Panc1 (cell line): ENCODE measurements at places on chromosomes 7 and 10.

DNA sequence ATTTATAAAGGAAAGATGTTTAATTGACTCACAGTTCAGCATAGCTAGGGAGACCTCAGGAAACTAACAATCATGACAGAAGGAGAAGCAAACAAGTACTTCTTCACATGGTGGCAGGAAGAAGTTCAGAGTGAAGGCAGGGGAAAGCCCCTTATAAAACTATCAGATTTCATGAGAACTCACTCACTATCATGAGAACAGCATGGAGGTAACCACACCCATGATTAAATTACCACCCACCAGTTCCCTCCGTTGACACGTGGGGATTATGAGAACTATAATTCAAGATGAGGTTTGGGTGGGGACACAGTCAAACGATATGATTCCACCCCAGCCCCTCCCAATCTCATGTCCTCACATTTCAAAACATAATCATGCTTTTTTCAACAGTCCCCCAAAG, 124.2 kb upstream of the PCGF5 start:
- DNase-seq: no peak

GRCh38 chr10:117462816-117463544, 79.6 kb upstream of the EMX2 start:
- no peak for DNase-seq

GRCh38 chr10:67115972-67116371, 190.1 kb downstream of the LRRTM3 start:
- DNase-seq: no peak

DNA sequence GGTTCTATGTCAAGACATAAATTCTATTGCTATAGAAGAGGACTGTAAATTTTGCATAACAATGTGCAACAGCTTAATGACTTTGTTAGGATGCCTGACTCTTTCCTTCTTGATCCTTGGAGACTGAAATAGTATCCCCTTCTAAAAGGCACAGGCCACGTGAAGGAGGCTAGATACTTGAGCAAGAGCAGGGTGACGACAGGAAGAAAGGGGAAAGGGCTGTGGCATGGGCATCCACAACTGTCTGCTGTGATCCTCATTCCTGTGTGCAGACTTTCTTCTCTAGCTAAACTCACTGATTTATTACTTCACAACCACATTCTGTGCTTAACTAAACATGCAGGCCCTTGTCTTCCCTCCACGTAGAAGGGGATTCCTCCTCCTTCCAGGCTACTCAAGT, 1111.8 kb upstream of the C7orf33 start:
- DNase-seq: no peak

DNA sequence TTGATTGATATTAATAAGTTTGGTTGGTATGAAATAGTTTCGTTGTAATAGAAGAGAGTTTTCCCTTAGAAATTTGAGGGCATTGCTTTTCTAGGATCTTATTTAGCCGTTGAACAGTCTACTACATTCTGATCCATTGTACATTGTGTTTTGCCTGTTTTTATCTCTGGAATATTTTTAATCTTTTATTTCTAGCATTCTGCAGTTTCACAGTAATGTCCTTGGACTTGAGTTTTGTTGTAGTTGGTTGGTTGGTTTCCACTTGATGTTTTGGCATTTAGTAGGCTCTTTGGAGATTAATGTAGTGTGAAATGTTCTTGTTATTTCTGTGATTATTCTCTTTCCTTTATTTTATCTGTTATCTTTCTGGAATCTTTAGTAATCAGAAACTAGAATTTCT, 112.4 kb downstream of the CCSER2 start:
- DNase-seq: no peak

- peak; percentile 42 for DNase-seq
Measured at GRCh38 chr10:93752761-93753160, 5.0 kb upstream of the LGI1 start.

DNA sequence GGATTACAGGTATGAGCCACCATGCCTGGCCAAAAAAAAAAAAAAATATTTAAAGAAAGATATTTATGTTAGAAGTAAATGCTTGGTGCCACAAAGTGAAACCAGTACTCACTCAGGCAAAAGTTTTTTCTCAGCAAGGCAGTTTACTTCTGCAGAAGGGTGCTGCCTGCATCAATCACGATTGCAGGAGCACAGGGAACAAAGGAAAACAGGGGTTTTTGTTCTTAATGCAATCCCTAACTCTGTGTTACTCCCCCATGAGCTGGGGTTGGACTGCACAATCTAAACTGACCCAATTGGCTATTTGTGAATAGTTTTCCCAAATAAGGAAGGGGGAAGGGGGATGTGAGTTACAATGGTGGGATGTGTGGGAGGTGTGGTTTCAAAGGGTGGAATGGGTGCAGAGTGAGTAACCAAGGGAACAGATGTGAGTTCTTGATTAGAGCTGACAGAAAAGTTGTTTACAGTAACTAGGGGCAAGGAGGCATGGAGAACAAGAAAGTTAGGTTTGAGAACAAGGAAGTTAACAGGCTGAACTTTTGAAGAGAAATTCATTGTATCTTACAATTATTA, 255.4 kb downstream of the TYW1 start:
- no peak for DNase-seq

- DNase-seq: no peak
Measured at GRCh38 chr10:103475437-103475836, 3.6 kb downstream of the CALHM3 start.

DNA sequence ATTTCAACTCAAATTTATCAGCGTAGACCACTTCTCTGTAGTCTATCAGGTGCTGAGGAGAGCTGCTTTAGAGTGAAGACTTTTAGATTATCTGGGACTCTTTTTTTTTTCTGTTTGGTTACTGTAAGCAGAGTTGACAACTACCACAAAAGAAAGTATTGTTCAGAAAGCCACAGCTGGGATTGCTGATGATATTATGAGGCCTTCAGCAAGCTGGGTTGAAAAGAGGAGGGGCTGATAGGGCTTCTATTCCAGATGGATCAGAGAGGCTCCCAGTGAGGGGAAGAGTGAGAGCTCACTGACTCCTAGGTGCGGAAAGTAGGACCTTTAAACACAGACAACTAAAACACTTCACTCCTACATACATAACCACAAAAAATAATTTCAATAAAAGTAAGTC, 188.5 kb upstream of the FERD3L start:
- no peak for DNase-seq

DNA sequence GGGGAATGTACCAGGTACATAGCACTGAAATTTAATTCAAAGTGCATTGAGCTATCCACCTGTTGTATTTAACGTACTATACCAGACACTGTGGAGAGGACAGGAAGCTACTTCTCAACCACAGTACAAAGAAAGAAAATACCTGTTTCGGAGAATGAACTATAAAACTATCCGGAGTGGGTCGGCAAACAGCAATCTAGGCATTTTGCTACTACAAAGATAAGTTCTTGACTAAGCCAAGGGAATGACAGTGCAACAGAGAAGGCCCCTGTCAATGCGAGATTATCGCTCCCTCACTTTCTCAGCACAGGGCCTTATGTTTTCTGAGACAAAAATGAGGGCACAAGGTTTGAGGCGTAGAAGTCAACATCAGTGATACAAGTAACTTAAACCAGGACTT, 27.4 kb downstream of the SFMBT2 start:
- DNase-seq: no peak

GRCh38 chr10:18797286-18797685, 138.1 kb downstream of the ARL5B start:
- DNase-seq: no peak

- no peak for DNase-seq
Measured at GRCh38 chr7:17530741-17531421, 232.4 kb downstream of the AHR start.

- DNase-seq: no peak
Measured at GRCh38 chr10:132320654-132321469, 11.1 kb upstream of the LRRC27 start.

DNA sequence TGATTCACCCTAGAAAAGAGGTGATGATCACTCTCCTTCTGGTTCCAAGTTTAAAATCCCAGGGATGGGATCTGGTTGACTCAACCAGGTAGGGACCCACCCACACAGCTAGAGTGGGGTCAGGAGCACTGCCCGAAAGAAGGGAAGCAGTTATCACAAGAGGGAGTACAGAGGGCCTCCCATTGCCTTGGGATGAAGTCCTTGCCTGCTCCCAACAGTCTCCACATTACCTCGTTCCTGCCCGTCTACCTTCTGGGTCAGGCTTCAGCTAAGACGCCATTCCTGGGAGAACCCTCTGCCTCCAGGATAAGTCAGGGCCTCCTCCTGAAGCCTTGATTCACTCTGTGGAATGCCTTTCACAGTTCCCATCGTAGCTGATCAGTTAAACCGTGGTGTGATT, 23.8 kb downstream of the ZMIZ2 start:
- DNase-seq: no peak

- DNase-seq: no peak
Measured at GRCh38 chr7:127382301-127383085, 10.0 kb downstream of the ZNF800 start.

DNA sequence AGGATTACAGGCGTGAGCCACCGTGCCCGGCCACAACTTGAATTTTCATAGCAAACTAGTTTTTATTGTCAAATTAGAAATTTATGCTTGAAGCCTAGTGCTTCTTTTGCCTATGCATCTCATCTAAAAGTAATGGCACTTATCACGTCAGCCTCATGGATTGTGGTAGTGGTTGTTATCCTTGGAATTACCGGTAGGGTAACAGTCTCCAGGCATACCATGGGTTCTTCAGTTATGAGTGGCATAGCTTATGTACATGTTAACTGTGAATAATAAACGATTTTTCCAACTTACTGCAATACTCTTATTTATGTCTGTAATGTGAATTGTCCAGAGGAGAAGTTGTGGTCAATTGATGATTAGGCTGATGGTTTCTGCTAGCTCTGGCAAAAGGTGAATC, 63.1 kb downstream of the BMPR1A start:
- no peak for DNase-seq

DNA sequence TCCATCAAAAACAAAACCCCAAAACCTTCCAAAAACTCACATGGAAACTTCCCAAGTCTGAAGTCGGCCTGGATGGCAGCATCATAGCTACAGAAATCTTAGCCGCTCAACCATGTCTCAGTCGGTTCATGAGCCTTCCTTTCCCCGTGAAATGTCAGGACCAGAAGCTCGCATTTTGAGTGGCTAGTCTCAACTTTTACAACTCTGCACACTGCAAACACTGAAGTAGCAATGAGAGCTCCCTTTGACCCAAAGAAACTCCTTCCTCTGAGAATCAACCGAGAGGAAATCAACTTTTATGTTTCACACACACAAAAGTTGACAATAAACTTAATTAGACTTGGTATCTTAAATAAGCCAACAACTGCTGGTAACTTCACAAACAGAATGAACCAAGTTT, 37.6 kb upstream of the RNF32 start:
- DNase-seq: no peak

- no peak for DNase-seq
Measured at GRCh38 chr7:139618482-139619366, 95.2 kb downstream of the CLEC2L start.

GRCh38 chr7:71191771-71192170, 59.8 kb downstream of the GALNT17 start:
- DNase-seq: no peak

- DNase-seq: no peak
Measured at GRCh38 chr7:156034397-156034796, 222.1 kb upstream of the SHH start.

- DNase-seq: no peak
Measured at GRCh38 chr10:34058845-34059614, 724.6 kb upstream of the NRP1 start.

DNA sequence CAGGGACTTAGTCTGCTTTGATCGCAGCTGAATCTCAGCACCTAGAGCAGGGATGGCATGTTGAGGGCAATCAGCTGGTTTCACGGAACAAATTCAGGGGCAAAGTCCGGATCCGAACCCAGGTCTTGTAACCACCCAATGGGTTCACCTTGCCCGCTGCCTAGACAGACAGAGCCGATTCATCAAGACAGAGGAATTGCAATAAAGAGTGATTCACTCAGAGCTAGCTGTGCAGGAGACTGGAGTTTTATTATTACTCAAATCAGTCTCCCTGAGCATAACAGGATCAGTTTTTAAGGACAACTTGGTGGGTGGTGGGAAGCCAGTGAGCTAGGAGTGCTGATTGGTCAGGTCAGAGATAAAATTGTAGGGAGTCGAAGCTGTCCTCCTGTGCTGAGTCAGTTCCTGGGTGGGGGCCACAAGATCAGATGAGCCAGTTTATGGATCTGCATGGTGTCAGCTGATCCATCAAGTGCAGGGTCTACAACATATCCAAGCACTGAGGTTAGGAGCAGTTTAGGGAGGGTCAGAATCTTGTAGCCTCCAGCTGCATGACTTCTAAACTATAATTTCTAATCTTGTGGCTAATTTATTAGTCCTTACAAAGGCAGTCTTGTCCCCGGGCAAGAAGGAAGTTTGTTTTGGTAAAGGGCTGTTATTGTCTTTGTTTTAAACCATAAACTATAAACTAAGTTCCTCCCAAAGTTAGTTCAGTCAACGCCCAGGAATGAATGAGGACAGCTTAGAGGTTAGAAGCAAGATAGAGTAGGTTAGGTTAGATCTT, 43.5 kb upstream of the CHST3 start:
- no peak for DNase-seq

DNA sequence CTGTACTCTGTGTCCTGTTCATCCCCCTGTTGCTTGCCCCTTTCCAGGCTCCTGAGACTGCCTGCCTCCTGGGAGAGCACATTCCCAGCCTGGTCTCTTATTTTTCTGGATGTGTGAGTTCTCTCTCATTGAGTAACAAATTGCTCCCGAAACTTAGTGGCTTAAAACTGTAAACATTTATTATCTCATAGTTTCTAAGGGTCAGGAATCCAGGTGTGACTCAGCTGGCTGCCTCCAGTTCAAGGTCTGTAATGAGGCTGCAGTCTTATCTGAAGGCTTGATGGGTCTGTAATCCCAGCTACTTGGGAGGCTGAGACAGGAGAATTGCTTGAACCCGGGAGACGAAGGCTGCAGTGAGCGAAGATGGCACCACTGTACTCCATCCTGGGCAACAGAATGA, 53.6 kb upstream of the PRR15 start:
- DNase-seq: no peak

- DNase-seq: no peak
Measured at GRCh38 chr10:47361293-47361692, 13.1 kb downstream of the RBP3 start.

DNA sequence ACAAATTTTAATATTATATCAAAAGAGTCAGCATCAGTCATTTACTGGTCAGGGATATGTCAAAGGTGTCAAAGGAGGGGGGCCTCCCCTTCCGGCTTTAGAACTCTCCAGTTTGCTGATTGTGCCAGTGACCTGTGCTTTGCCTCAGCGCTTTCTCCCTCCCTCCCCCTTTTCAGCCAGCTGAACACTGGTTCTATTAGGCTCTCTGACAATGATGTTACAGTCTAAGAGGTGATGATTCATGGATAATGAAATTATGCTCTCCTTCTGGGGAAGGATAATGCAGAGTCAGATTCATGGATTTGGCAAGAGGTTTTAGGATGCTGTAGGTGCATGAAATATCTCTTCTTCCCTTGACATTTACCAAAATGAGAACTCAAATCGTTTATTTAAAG, 6.1 kb downstream of the LRRTM3 start:
- no peak for DNase-seq
